Femur (tissue), 1 donor: ENCODE measurements at places on chromosomes 6 and 20.

- DNase-seq: no peak
Measured at GRCh38 chr20:53576195-53576580, 17.5 kb downstream of the ZNF217 start.

- peak; percentile 74 for DNase-seq
Measured at GRCh38 chr6:25369036-25369432, 89.9 kb downstream of the CARMIL1 start.

GRCh38 chr6:4644996-4645395, 131.2 kb upstream of the CDYL start:
- DNase-seq: no peak

DNA sequence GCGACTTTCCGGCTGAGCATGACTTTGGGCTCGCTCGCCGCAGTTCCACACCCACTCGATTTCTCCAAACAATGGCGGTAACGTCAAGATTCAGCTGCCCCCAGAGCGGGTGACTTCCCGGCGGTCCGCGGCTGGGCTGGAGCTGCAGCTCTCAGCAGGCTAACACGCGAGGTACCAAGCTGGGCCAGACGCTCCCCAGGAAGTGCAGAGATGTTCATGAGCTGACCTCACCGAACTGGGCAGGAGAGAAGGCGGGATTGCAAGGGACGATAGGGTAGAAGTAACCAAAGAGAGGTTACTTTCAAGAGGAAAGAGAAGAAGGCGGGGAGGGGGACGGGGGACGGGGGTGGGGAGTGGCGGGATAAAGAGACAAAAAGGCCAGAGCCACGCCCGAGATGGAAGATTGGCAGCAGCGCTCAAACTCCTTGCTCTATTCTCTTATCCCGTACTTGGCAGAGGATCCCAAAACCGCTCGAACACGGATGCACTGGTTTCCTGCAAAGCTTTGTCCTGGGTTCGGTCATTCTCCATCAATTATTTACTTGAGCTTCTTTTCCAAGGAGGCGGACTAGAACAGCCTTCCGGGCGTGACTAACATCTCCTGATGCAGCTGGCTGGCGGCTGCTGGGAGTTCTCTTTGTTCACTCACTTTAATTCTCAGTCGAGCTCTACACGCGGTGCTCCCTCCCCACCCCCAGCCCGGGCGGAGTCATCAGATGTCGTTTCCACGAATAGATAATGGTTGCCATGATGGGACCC, at the start of gene MTCL3:
Gene MTCL3, minus strand, starts transcription at position 626 of the 759 bp plus-strand sequence.
- DNase-seq: no peak

DNA sequence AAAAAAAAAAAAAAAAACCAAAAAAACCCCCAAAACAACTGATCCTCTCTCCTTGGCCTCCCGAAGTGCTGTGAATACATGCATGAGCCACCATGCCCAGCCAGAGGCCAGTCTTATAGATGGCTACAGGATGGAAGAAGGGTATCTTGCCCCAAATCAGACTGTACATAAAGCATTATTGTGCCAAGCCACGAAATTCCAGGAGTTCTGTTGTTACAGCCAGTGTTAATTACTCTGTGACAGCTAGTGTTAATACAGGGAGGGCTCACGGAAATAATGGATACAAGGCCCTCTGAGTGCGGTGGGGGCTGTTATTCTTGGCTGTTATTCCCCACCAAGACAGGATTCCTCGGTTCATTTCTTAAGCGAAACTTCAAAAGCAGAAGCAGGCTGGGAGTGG, 1.4 kb upstream of the CLPSL2 start:
- DNase-seq: no peak

DNA sequence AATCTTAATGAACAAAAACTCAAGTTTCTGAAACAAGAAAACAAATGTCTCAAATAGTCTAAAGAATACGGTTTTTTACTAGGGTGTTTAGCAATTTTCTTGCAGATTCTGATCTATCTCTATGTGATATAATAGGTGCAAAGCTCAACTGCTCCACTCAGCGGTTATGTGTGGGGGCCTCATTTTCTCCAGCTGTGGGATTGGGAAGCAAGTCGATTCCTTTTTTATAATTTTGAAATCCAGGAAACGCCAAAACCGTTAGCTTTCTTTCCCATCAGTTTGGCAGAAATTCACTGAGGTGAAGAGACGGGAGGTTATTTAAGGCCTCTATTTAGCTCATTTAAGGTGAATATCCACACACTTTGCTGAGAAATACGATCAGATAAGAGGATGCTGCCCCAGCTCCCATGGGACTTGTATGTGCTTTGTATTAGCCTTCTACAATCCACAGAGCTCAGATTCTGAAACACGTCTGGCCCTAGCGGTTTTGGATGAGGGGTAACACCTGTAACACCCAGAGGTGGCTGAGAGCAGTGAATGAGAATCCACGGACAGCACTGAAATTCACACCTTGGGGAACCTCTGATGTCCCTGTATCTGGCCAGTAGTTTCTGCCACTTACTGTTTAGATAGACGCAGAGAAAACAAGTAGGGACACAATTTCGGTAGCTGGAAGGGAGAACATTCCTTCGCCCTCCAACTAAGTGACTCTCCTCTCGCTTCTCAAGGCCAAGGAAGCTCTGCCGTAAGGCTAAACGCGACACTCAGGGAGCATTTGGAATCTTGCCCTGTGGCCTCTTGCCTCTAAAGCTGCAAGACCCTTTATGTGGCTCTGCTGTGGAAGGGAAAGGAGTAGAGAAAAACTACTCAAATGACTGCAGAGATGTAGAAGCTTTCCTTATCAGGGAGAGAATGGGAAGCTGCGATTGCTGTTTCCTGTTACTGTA, 6.5 kb upstream of the BCAS4 start:
- DNase-seq: peak; percentile 66

DNA sequence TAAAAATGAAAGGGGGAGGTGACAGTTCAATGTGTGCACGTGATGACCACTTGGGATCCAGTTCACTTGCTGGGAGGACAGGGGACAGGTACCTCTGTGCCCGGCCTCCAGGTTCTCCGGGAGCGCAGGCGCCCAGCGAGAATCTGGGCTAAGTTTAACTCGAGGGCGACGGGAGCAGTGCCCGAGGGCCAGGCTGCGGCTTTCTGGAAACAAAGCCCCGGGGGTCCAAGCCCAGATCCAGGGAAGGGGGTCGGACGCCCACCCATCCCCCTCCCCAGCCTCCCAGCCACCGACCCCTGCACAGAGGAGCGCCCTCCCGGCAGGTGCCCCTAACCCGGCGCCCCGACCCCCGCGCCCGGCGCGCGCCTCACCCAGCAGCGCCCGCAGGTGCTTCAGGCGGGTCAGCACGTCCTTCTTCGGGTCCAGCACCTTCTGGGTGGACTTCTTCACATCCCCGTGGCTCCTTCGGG, 405 bp downstream of the RALGAPA2 start:
- DNase-seq: no peak

DNA sequence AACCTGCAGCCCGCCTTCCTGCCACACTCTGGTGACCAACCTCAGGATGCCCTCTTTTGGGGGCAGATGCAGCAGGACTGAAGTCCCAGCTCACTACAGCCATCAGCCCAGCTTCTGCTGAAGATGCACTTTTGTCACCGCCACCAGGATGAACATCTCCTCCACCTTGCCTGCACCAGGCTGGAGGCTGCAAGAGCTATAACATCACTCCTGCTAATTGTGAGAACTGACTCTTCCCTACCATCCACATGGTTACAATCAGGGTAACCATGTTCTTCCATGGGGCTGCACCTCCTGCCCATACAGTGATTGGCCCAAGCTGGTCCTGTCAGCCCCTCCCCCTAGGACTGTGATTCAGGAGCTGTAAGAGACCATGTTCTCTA, 2.0 kb upstream of the ACTL10 start:
- DNase-seq: no peak

- DNase-seq: no peak
Measured at GRCh38 chr6:75147512-75147911, 58.3 kb downstream of the COL12A1 start.

GRCh38 chr6:168007592-168008338, 10.3 kb downstream of the KIF25 start:
- no peak for DNase-seq

DNA sequence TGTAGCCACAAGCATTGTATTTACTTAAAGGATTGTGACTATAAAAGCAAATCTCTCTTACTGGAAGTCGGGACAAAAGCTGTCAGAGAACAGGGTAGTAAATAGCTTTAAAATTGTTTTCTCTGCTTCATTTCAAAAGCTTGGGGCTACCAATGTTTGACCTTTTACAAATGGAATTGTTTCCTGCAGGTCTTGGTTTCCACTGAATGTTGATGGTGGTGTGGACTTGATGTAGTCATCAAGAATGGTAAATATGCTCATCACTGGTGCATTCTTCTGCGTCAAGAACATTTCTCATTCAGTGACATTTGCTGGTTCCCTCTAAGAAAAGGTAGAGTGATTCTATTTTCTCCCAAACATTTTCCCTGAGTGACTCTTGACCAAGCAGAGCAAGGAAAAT, 435.4 kb upstream of the KHDRBS2 start:
- DNase-seq: no peak
